A172 (cell line): ENCODE measurements at places on chromosomes 11 and 22. TPM values are rescaled to one million over a fixed set of nuclear protein-coding genes. Genes with fewer than 3 reads are reported as not detected.
A peak's percentile ranks its signal among the peaks of the same experiment; 100 is the strongest.

The EXPH5 gene
- total RNA-seq = 1.3 and 2.3 TPM in 2 replicates

DNA sequence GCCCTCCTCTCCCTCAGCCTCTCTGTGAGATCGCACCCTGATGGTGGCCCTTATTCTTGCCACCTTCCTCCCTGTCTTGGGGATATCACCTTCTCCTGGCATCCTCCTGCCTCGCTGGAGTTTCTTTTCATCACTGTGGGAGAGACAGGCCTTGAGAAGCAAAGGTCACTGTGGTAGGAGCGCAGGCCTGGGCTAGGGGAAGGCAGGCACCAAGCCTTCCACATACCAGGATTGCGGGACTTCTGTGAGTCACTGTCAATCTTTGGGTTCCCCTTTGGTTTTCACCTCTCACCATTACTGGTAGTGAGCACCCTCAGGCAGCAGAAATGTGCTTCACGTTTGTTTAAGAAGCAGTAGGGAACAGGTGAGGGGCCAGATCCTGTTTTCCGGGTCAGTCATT is 31.2 kb upstream of the B3GAT1 start:
- DNase-seq = no peak

- peak; percentile 59 for DNase-seq
Measured at GRCh38 chr11:16936643-16937042, 77.6 kb downstream of the PLEKHA7 start.

DNA sequence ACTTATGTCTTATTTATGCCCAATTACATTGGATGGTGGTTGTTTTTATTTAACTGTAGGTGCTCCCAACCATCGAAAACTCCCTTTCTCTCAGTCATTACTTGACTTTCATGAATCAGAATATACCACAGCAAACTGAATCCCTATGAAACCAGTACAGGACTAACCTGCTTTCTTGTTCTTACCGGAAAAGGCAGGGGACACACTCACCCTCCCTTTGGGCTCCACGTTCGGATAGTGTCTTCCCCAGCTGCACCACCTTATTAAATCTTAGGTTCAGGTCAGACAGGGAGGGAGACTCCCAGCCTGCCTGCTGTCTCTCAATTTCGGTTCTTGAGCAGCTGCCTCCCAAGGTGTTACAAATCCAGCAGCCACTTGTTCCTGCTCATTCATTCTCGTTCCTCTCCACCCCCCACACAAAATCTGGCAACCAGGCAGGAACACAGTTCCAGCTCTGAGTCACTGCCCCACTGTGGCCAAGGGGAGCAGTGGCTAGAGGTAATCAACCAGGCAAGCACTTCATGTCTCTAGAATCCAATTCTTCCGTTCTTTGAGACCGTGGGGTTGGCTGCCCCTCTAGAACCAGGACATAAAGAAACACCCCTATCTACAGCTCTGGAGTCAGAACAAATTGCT is 133.0 kb downstream of the PLEKHA7 start:
- peak; percentile 41 for DNase-seq

The ALKBH3 gene
- total RNA-seq = 67.7 and 76.6 TPM in 2 replicates

The CKAP5 gene
- total RNA-seq = 121 and 155 TPM in 2 replicates

The KRTAP5-2 gene
- total RNA-seq = not detected in 2 replicates

GRCh38 chr11:69392104-69392653 is 89.3 kb upstream of the LINC01488 start:
- no peak for DNase-seq

DNA sequence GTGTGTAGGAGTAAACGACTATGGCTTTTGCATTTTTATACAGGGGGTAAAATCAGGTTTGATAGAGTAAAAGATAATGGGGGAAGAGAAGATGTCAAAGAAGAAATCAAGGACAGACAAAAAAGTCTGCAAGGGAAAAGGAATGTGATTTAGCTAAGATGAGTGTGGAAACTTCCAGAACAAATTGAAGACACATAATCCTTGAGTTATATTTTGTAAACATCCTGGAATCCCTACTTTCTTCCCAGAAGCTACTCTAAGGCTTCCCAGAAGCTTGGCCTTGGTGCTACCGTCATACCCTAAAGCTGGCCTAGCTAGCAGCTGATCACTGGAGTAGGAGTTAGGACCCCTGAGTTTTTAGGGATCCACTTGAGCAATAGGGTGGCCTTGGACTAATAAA is 82.4 kb downstream of the BLID start:
- no peak for DNase-seq

DNA sequence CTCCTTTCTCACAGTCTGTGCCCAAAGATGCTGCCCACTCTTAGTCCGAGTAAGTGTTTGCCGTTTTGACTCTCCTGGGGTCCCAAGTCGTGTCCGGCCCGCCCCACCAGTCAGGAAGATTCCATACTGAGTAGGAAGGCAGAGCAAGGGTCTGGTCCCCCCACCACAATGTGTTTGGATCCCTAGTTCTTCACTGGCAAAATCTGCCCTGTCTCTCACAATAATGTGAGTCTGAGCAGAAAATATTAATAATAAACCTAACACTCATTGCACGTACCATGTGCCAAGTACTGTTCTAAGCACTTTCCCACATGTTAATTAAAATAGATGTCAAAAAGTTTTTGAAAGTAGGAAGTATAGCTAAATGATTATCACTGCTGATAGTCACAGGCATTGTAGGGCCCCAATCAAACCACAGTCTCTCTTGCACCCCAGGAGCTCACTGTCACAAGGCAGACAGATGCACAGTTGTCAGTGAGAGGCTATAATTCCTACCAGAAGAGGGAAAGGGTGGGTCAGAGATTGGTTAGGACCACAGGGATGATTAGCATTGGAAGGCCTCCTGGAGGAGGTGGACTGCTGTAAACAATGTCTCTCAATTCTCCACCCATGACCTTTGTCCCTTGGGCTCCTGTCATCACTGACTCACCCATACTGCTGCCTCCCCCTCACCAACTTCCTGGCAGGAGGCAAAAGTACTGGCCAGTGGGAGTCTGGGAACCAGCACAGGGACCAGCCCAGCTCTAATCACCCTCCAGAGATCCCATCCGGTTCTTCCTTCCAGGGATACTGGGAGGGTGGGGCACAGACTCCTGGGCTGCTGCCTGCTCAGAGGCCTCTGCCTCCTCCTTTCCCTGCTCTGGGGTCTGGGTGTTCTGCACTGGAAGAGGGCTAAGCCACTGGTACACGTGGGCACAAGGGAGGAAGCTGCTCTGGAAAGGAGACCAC is 1.0 kb upstream of the POLD4 start:
- DNase-seq = peak; percentile 98

DNA sequence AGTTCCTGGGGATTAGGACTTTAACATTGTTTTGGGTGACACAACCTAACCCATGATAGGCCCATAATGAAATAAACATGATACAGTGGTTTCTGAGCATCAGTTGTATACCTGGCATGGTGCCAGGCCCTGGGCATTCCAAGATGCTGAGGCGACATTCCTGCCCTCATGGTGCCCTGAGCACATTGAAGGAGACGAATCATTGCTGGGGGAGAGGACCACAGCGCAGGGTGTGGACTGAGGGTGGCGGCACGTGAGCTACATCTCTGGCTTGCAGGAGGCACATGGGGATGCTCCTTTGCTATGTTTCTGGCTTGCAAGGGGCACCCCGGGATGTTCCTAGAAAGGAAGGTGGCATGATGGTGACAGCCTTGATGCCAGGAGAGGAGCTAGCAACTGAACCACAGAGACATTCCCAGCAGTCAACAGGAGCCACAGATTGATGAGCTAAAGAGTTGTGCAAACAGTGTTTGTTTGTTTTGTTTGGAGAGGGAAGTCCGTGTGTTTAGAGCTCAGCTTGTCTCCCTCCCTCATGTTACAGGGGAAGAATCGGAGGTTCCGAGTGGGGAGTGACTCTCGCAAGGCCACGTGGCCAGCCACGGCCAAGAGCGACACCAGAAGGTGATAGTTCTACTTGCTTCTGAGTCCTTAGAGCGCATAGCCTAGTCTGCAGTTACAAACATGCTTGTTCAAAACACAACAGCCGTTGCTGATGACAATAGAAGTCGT is 106.4 kb downstream of the MIAT start:
- DNase-seq = peak; percentile 64

DNA sequence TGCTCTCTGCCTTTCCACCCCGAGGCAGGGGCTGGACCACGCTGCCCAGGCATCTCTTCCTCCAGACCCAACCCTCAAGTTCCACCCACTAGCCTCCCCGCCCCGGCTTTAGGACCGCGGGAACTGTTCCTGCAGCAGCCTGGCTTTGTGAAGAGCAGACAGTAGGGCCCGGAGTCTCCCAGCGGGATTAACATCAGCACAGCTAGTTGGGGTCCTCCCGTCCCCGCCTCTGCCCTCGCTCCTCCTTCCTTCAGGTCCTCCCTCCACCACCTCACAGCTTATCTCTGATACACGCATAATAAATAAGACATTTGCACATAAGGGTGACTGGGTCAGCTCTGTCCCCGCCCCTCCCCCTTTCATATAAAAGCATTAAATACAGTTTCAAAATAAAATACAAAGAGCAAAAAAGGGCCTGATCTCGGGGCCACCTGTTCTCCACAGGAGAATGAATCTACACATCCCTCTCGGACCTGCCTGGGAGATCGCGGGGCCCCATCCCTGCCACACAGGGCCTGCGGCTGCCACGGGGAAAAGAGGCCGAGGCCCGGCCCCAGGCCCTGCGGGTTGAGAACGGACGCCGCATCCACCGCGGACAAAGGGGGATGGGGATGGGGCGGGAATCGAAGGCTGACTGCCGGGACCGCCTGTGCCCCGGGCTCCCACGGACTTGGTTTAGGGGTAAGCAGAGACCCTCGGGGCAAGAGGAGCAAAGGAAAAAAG is 6.5 kb downstream of the ZFTA start:
- DNase-seq = no peak

DNA sequence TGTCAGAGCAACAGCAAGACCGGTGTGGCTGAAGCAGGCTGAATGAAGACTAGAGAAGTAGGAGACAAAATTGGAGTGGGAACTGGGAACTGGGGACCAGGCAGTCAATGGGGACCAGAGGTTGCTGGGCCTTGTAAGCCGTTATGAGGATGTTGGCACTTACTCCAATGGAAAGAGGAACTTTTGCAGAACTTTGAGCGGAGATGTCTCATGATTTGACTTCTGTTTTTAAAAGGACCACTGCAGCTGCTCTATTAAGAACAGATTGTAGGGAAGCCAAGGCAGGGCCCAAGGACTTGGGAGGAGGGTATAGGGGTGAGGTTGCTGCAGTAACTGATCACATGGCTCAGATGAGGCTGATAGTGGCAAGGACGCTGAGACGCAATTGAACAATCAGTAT is 34.2 kb downstream of the IL18 start:
- DNase-seq = no peak

DNA sequence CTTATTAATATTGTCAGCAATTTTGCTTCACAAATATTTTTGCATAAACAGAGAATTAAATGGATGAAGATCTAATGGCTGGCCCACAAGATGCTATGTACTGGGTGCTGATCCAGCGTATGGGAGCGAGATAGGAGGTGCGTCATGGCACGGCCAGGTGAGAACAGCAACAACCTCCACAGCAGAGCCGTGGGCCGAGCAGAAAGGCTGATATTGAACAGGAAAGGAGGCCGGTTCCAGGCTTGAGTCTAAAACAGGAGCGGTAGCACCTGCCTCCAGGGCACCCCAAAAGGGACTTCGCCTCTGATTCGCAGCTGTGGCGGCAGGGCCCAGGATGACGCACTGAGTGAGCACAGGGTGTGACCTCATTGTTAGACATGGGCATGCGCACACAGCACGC is 1502.1 kb downstream of the TBC1D22A start:
- DNase-seq = no peak

- DNase-seq = no peak
Measured at GRCh38 chr22:25080855-25081254, 118.8 kb upstream of the CRYBB3 start.

DNA sequence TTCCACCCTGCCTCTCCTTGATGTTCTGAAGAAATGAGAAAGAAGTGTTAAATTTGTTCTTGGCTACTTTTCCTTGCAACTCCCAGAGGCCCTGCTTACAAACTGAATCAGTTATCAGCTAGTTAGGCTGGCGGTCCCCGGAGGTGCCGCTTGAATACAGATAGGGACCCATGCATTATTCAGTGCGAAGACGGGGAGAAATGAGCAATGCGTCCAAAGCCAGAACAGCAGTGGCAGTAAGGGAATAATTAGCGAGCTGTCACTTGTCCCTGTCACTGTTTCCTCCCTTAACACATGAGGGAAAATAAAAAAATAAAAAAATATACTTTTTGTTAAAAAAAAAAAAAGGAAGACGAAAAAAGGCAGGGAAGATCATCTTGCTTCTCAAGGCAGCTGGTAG is 528.1 kb downstream of the MN1 start:
- no peak for DNase-seq

DNA sequence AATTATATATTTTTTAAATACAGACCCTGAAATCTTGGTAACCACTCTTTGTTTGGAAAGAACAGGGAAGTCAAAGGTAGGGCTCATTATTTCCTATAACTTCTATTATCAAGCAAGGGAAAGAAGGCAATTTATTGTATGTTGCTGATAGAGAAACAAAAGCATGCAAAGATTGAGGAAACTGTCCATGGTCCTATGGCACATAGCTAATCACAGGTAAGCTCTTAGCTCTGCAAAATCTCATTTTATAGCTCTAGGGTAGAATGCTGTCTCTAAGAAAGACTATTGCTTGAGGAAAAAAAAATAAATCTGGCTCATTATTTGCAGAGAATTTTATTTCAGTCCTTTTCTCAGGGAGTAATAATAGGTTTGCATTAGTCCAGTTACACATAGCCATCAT is 7.4 kb upstream of the GUCY1A2 start:
- DNase-seq = no peak

DNA sequence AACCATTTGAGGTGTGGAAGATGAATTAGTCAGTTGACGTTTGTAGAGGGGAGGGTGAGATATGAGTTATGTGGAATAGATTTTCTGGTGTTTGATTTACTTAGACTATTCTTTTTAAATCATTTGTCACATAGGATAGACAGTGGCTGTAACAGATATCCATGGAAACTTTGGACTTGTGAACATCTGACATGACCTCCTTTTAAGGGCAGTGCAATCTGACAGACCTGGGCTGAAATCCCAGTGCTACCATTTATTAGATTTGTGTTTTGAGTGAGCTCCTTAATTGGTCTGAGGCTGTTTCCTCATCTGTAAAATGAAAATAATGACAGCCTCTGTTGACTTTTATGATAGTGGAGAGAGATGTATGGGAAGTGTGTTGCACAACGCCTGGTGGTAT is 159.9 kb downstream of the TEAD1 start:
- DNase-seq = no peak

GRCh38 chr11:61054513-61054912 is 47.8 kb upstream of the CD5 start:
- DNase-seq = no peak

- peak; percentile 29 for DNase-seq
Measured at GRCh38 chr11:114262681-114263512, 33.3 kb upstream of the NNMT start.

- DNase-seq = no peak
Measured at GRCh38 chr22:23850136-23850611, 7.5 kb upstream of the SLC2A11 start.
